ENCODE measurements at places on chromosomes 3 and 15.

DNA sequence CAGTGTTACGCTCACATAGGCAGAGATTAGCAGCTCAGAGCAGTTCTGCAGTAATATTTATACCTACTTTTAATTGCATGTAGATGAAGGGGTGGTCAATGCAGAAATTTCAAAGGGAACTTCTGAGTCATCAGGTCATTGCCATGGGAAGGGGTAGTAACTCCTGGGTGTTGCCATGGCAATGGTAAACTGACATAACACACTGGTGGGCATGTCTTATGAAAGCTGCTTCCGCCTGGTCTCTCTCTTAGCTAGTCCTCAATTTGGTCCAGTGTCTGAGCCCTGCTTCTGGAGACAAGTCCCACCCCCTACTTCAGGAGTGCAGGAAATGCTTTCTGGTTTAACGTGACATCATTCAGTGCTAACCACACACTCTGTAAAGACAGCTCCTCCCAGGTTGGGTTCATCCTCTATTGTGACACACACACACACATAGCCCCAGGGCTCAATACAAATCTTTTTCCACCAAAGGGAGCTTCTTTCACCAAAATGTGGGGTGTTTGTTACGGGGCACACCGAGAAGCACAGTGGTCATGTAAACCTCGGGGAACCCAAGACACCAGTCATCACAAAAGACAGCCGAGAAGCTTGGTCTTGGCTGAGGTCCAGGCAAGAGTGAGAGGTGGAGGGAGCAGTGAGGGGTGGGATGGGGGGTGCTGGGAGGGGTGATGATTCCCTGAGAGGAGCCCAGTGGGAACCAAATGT lies 74.5 kb downstream of the TLE3 start:
- peak; percentile 6 for DNase-seq

GRCh38 chr15:92953566-92953965 lies 53.4 kb downstream of the CHD2 start:
- no peak for DNase-seq

DNA sequence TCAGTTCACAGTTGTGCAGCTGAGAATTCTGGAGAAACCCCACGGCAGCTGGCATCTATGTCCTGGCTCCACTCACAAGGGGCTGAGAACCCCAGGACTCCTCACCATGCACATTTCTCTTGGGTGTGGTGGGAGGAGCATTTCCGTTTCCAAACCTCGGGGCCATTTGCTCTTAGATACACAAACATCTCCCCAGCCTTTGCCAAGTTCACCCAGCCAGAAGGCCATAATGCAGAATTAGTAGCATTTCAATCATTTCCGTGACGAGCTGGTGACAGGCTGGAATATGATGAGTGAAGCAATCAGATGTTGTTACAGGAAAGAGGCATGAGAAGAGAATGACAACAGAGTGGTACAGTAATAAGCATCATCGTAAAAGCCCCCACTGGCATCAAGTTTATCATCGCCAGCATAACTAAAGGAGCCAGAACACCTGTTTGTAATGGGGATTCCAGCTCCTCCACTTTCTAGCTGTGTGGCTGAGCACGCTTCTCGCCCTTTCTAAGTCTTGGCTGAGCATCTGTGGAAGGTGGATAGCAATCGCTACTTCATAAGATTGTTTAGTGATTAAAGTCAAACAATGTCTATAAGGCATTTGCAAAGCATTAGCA lies 82.0 kb downstream of the LIPC start:
- peak; percentile 37 for DNase-seq

DNA sequence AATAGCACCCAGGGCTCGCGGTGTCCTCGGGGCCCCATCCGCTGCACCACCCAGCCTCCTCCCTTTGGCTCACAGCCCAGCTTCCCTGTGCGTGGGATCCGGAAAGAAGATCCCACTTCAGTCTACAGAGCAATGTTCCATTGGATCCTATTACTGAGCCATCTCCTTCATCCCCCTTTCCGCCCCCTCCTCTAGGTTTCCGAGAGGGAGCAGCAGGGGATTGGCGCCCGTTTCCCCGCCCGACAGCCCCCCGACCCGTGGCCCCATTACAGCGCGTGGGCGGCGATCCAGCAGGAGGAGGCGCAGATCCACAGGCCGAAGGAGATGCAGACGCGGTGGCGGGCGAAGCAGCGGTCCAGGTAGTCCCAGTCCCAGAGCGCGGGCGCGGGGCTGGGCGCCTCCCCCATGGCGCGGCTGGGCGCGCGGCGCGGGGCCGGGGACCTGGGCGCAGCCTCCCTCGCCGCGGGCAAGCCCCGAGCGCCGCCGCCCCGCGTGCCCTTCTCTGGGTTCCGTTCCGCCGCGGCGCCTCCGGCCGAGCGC lies 340 bp downstream of the TMEM44 start:
- peak; percentile 35 for DNase-seq

DNA sequence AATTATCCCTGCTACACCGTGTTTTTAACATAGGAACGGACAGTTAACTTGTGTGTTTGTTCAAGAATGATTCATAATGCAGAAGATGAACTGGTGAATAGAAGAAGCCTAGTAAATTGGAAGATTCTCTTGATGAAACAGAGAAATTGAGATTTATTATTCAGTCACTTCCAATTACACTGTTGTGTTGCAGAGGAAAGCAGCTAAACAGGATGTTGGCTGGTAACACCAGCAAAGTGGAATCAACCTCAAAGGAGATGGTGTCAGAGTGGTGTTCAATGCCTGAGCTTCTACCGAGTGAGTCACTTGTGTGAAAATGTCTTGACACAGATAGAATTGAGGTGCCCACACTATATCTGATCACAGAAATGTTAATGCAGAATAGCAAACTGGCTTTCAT lies 399.6 kb downstream of the LPP start:
- no peak for DNase-seq

GRCh38 chr3:24503616-24504113 lies 9.0 kb upstream of the THRB start:
- no peak for DNase-seq

DNA sequence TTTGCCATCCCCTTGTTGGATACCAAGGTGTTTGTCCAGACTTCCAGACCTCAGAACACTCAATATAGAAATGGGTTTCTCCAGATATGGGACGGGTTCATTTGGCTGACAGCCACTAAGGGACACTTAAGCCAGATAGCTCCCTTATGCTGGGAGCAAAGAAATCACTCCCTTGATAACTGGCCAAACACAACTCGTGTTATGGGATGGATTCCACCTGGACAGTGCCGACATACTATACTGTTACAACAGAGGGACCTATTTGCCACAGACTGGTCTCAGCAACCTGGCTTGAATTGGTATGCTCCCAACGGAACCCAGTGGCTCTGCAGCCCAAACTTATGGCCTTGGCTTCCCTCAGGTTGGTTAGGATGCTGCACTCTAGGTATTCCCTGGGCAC lies 114.0 kb upstream of the PLCL2 start:
- DNase-seq = no peak

DNA sequence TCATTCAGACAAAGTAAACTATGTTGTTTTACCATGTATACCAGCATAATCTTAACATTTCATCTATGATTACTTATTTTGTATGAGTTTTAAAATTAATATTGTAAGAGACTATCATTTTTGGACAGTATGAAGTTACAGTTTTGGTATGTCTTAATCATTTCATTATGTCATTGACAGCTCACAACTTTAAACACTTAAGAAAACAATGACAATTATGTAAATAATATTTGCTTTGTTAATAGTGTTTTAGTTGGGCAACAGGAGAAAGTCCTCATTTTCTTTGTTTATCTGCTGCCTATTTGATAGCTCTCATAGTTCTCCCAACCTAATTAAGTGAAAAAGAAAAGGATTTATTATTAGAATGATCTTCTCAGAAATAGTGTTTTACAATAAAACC lies 80.2 kb downstream of the MEF2A start:
- no peak for DNase-seq

- DNase-seq = peak; percentile 6
Measured at GRCh38 chr3:74119221-74119620, 494.5 kb upstream of the PDZRN3 start.

GRCh38 chr15:31083370-31083780 lies 18.1 kb downstream of the TRPM1 start:
- peak; percentile 85 for DNase-seq

GRCh38 chr3:77935418-77935817 lies 895.5 kb downstream of the ROBO2 start:
- no peak for DNase-seq

DNA sequence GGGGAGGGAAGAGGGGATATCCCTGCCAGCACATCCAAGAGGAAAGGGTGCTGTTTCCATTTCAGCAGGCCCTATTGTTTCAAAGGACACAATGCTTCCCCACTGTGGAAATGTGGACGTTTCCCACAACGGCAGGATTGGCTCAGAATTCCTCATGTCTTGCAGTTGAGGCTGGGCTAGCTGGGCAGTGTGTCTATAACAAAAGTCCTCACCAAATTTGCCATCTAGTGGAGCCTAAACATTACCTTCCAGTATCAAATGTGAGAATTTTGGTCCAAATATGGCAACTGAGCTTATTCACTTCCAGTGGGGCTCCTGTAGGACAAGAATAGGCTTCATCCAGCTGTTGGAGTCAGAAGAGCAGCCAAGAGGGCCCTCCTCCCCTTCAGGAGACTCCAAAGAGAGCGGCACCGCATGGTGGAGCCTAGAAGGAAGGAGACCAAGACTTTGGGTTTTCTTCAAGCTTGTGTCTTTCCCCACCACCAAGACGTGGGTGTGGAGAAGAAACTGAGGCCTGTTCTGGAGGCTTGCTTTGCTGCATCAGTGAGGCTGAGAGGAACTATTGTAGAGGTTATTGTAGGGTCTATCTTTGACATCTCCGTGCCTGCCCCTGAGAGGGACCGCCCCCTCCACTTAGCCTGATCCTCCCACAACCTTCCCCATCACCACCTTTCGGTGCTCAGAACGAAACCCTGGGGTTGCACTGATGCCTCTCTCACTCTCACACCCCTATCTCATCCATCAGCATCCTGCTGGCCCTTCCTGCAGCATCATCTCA lies 45.3 kb upstream of the SLCO2A1 start:
- no peak for DNase-seq

DNA sequence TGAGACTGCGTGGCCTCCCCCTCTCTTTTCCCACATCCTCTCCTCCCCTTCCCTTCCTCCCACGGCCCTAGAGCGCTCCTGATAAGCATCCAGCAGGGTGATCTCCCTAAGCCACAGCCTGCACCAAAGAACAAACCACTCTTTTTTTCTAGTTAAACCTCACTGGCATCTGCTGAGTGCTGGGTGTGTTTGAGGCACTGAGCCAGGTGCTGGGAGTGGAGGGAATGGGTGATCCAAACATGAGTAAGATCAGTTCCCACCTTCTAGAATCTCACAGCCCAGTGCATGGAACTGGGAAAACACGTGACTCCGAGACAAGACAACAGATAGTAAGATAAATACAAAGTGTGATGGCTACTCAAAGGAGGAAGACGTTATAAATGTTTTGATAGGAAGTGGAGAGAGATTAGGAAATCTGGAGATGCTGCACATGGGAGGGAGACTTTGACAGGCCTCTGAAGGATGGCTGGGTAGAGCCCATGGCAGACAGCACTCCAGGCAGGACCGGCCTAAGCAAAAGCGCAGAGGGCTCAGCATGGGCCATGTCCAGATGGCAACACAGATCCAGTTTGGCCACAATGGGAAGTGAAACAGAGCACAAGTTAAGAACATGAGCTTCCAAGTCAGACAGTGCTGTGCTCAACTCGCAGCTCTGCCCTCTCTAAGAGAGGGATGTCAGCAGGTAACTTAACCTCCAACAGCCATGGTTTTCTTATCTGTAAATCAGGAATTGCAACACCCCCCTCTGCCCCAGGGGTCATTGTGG lies 55.6 kb downstream of the CCR3 start:
- DNase-seq = no peak

DNA sequence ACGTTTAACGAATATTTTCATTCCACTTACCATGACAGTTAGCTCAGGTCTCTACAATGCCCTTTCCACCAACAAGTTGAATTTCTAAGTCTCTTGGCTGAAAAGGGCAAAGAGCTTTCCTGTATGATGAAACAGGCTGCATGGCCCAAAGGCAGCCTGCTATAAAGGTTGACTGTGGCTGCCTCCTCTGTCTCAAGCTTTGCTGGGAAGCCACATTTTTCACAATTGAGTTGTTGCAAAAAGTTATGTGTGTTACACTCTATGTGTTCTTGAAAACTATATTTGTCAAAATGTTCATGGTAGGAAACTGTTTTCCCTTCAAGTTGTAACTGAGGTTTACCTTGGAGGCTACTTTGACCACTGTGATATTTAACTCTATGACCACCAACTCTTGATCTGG lies 49.5 kb downstream of the DZIP1L start:
- no peak for DNase-seq

GRCh38 chr3:186038360-186038759 lies 70.5 kb downstream of the ETV5 start:
- no peak for DNase-seq

DNA sequence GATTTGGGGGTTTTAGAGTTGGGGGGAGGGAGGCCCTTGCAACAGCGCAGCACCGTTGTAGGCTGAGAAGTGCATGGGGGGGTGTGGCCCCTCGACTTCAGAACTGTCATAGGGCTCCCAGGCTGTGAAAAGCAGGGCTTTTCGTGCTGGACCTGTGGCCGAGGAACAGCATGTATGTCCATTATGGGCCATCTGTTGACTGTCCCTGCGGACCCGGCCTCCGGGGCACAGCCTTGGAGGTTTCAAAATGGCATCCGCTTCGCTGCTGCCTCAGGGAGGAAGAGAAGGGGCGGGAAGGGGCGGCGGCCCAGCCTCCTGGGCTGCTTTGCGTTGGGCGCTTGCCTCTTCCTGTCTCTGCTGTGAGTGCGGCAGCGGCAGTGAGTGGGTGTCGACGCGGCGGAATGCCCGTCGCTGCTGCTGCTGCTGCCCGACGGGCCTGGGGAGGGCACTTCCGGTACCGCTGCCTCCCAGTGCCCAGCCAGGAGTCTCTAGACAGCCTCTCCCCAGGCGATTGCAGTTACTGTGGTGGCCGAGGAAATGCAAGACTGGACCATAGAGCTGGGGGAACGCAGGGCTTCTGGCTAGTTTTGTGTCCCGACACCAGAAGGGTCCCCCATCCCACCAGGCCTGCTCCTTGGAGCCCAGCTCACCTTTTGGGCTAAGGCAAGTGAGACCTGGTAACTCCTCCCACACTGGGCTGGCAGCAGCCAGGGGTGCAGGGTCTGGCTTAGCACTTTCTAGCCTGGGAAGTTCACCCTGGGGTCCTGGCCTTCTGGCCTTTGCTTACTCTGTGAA lies 1.9 kb downstream of the GNAI2 start:
- DNase-seq = peak; percentile 84

DNA sequence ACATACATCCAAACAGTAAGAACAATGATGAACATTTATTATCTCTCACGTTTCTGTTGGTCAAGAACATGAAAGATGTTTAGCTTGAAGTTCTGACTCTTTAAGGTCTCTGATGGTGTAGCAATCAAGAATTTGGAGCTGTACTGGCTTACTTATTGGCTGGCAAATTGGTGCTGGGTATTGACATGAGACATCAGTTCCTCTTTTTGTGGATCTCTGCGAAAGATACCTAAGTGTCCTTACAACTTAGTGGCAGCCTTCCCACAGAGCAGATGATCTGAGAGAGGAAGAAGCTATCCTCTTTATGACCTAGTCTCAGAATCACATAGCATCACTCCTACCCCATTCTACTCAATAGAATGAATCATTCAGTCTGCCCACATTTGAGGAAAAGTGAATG lies 309.8 kb upstream of the DCBLD2 start:
- no peak for DNase-seq
